ENCODE measurements at places on chromosomes 7 and 10.

- peak; percentile 43 for DNase-seq
Observed at GRCh38 chr10:125023862-125024496, 82.1 kb downstream of the ZRANB1 start.

DNA sequence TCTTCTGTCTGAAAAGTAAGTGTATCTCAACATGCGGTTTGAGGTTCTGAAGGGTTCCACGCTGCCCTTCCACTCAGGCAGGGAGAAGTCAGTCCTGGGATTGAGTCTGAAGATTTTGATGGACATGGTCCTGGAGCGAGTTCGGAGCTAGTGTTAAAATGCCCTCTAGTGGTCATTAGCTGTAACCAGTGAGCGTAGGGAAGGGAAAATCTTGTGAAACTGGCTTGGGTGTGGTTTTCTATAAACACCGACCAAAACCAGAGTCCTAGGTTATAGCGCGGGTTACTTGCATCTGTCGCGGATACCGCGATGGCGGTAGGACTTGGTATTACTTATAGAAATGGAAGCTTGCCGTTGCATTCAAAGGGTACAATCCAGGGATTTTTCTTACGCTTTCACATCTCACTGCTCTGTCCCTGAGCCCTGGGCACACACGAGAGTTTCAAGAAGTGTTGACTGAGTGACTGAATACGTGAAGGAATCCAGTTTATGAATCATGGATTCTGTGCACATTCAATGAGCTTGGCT, 348.2 kb upstream of the C7orf33 start:
- DNase-seq = peak; percentile 75

GRCh38 chr7:155603205-155603857, 41.1 kb upstream of the RBM33 start:
- DNase-seq = no peak

- DNase-seq = no peak
Observed at GRCh38 chr10:125762692-125763648, 12.7 kb downstream of the MMP21 start.

- DNase-seq = no peak
Observed at GRCh38 chr10:11379771-11380170, 231.7 kb downstream of the USP6NL start.

Measured in GM23248 (cell line).